Mesenteric fat pad (tissue), 1 donor: ENCODE measurements at places on chromosomes 13 and 19. TPM values are rescaled to one million over a fixed set of nuclear protein-coding genes. Genes with fewer than 3 reads are reported as not detected.

DNA sequence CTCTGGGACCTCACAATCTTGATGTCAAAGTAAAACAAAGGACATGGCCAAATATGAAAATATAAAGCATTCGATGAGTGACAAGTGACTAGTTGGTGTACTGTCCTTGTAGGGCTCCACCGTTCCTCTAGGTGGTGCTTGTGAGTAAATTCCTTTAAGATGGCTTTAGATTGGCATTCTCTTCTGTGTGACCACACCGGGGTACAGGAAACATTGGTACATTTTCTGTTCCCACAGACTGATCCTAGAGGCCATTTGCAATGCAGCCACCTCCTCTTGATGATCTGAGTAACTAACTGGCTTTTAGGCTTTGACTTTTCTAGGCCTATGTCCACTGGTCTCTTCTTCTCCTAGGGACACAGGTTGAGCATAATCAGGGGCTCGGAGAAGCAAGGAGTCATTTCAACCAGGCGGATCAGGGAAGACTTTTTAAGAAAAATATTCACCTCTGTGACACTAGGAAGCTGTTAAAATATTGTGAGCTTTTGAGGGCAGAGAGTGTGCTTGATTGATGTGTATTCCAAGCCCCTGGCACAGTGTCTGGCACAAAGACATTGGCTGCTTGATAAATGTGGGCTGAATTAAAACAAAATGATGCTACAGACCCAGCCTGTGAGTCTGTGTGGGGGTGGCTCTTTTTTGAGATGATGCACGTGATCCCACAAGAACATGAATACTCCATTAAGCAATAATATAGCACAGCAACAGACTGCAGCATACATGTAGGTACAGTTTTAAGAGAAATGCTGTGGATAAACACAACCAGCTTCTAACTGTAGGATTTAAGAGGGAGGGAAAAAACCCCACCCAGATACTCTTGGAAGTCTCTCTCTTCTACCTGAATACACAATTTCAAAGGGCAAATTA lies 21.0 kb downstream of the EPSTI1 start:
- no peak for DNase-seq

ZNF471 gene
- total RNA-seq: 6.2 TPM

- no peak for DNase-seq
These were observed 3.7 kb upstream of the SIN3B start for GRCh38 chr19:16825312-16826052.

DNA sequence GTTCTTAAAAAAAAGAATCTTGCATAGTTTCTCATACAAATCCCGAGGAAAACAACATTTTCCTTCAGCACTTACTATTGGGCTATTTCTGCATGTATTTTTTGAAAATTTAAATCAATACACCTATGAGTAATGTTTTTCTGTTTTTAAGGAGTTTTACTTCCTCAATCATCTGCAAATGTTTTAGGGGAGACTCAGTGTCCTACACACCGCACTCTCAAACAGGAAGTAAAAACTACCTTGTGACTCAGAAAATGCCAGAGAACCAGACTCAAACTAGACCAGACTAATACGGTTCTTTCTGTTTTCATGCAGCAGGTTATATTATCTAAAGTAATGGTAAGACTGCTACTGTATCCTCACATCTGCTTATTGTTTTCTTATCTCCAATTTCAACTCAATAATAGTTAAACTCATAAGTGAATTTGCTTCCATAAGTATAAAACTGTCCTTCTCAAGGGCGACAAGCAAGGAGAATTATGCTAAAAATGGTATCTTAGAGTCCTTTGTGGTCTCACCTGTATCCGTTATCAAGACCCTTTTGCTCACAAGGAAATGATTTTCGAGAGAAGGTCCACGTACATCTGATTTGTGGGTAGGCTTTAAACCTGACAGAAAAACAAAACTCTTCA lies 52.5 kb downstream of the FLT3 start:
- no peak for DNase-seq

GRCh38 chr13:110924639-110924934 lies 9.7 kb upstream of the ANKRD10 start:
- no peak for DNase-seq

DNA sequence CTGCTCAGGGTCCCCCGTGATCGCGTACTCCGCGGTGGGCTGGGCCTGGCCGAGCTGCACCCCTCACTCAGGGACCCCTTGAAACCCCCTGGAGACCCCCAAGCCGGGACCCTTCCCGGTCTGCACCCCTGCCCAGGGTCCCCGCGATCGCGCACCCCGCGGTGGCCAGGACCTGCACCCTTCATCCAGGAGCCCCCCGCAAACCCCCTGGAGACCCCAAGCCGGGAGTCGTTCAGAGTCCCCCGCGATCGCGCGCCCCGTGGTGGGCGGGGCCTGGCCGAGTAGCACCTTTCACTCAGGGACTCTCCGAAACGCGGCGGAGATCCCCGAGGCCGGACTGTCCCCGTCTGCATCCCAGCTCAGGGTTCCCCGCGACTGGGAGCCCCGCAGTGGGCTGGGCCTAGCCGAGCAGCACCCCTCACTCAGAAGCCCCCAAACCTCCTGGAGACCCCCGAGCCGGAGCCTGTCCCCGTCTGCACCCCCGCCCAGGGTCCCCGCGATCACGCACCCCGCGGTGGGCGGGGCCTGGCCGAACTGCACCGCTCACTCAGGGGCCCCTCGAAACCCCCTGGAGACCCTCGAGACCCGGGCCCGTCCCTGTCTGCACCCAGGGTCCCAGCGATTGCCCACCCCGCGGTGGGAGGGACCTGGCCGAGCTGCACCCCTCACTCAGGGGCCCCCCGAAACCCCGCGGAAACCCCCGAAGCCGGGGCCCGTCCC lies 748 bp downstream of the LMNB2 start:
- no peak for DNase-seq

TMPRSS9 gene
- total RNA-seq: not detected

DNA sequence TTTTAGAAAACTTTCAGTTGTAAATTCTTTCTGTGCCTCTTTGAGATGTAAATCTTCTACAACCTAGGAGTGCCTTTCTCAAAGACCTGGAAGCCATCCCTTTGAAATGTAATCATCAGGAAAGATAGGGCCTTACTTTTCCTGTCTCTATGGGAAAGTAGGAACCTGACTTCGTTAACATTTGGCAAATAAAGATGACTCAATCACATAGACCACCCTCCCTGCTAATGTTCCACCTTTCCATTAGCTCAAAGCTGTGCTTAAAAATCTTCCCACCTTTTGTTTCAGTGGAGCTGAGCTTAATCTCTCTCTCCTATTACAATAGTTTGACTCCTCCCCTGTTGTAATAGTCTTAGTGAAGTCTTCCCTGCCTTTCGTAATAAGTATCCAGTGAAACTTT lies 247.7 kb downstream of the OLFM4 start:
- no peak for DNase-seq

- DNase-seq: peak; percentile 97
These were observed at the start of gene MPND for GRCh38 chr19:4343370-4344307. Gene MPND, plus strand, starts transcription at chr19:4343562. Its CDS starts 32 bp downstream, at chr19:4343594.

CD209 gene
- 63.5 TPM for total RNA-seq

DNA sequence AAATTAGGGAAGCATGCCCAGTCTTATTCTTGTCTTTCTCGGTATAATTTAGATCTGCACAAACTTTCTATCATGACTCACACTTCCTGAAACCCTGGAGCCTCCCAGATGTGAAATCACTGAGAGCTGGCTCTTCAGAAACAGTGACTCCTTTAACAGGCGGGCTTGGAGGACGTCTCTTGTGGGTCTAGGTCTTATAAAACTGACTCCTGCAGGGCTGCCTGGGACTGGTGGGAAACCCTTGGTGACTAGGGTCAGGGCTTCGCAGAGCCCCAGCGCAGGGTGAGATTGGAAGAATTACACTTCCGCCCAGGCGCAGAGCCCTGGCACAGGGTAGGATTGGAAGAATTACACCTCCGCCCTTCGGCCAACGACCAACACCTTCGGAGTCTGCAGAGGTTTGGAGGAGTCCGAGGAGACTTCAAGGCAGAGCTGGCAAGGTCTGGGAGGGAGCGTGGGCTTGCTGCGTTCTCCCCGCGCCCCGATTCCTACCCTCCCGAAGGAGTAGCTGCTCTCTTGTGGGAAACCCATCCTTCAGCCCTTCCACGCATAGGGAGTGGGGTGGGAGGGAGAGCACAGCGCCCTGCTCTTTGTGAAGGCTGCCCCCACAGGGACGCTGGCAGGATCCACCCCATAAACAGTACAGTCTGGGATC lies 43.4 kb upstream of the MAP3K10 start:
- no peak for DNase-seq

DNA sequence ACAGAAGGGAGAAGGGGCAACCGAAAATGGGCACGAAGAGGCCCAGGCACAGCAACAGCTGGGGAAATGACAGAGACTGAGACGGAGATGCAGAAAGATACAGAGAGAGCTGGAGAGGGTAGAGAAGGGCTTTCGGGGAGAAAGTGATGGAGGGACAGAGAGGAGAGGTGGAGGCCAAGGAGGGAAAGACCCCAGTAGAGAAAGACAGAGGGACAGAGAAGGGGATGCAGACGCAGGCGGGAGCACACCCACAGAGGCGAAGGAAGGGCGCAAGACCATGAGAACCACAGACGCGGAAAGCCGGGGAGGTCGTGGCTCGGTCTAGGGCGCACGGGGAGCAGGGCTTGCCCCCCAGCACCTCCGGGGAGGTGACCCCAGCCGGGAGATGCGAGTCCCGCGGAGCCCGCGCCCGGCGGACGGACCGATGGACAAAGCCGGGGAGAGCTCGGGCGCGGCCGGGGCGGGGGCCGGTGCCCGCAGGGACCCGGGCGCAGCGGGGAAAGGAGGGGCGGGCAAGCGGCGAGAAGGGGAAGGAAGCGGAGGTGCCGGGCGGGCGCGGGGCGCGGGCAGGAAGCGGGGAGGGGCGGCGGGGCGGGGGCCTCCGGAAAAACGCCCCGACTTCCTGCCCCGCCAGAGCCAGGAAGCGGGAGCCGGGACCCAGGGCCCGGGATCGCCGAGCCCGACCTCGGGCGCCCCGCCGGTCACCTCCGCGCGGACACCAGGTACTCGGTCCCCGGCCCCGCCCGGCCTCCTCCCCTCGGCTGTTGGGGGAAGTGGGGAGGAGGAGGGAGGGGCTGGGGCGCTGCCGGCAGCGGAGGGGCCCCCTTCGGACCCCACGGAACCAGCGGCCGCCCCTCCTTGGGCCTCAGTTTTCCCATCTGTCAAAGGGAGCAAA lies at the start of gene ARHGEF1:
ARHGEF1 (plus strand) TSS at position 617 of the 895 bp plus-strand sequence. CDS start 4,899 bp downstream, outside the sequence.
- DNase-seq: no peak

NPAS1 gene
- total RNA-seq: not detected

DNA sequence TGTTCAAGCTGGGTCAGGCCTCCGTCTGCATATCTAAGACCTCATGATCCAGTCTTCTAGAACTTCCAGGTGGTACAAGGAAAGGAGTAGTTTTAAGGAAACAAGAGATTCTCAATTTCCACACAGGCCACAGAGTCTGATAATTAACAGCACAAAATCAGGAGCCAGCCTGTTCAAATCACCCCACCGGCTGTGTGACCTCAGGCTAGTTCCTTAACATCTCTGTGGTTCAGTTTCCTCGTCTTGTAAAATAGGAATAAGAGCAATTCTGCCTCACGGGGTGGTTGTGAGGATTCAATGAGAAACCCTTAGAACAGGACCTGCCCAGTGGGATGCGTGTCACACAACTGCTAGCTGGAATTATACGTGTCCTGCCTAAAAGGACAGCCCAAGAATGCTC lies 25.6 kb downstream of the FCGBP start:
- no peak for DNase-seq
